ENCODE measurements at places on chromosomes 16 and 17.

DNA sequence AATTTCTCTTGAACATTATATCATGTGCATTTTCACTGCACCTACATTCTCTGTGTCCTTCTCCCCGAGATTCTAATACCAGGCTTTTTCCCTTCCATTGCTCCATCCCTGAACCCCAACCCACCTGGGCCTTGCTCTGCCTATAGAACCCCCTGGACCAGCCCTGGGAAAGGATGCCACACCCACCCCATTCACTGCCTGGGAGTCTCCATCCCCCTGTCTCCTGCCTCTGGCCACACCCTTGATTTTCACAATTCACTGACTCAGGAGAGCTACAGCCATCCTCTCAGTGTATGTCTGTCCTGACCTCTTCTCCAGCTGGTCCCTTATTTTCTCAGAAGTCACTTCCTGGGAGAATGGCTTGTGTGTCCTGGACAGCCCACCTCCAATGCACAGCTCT lies 27.9 kb upstream of the NGFR start:
- DNase-seq, result no peak

DNA sequence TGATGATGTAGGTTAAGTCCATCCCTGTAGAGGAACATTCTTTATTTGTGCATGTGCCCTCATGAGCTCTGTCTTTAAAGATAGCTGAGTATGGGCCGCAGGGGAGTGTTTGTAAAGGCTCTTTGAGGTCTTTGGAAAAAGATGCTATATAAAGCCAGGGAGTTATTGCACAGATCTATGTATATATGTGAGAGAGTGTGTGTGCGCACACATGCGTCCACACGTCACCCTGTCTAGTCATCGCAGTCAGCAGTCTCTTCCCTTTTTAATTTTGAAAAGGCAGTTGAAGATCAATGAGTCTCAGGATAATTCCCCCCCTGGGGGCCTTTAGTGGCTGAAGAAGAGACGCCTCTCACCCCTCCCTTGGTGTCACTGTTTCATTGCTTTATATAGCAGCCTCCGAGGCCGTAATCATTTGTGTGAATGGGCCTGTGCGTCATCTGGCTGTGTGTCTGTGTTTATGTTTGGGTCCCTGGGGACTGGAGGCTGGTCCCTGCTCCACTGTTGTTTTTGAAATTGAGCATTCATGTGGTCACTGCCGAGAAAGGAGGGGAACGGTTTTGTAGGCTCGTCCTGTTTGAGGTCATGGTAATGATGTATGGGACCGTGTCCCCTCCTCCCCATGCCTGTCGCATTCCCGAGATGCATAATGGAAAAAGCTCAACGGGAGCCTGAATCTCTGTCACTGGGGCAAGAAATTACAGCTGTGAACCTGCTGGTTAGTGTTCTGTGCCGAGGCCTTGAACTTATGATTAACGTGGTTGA lies 143.9 kb downstream of the SNX29 start:
- DNase-seq, result no peak

- DNase-seq, result no peak
Observed at GRCh38 chr16:77890075-77890474, 101.7 kb downstream of the VAT1L start.

DNA sequence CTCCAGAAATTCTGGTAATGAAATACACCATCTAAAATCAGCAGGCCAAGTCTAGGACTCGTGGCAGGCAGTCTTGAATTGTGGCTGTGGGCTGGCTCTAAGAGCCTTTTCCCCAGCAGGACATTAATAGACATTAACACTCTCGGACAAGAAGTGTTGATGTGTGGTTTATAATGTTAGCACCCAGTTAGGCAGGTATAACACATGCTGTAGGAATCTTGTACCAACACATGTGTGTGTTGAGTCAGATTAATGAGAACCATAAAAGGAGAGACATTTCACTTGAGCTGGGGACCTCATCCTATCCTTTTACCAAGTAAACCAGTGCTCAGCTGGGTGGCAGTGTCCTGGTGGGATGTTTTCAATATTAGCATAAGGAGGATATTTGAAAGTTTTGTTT lies 264.5 kb downstream of the FTO start:
- no peak for DNase-seq

DNA sequence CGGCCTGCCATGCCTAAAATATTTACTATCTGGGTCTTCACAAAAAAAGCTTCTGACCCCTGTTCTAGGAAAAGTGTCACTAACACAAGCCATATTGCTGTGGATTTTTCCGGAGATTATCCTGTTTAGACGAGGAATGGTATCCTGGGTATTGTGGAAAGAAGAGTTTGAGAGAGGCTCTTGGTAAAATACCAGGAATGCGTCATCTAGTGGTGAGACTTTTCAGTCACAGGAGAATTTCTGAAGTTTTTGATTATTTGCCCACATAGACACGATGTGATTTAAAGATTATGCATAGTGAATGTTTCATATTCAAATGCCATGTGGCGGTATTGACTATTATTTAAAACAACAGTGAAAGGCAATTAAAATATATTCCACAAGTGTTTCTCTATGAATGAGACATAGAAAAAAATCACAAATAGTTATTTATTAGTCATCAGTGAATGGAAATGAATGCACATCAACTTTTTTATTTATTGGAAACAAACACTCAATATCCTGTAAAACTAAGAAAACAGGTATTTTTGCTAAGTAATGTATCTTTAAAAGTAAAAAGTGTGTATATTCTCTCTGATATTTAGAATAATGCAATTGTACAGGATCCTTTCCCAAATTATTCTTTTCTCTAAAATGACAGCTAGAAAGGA lies 7.8 kb downstream of the KRT28 start:
- peak; percentile 60 for DNase-seq

DNA sequence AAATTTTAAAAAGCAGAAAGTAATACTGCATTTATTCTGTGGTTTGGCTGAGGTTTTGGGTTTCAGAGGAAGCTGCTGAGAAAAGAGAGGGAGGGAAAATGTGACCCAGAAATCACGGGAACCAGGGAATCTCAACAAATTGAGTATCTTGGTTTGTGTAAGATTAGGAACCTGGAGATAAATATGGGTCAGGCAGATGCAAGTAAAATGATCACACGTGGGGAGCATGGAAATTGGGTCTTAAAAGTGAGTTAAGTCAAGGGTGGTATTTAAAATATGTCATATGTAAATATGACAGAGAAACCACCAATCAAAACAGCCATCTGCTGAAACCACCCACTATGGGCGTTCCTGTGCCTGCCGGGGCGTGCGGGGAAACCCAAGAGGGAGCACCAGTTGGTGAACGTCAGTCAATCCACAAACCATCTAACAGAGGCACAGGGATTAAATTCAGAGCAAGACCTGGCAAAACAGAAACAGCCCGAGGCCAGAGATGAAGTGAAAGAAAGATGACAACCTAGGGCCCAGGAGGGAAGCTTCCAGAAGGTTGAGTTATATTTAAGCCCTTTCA lies 33.4 kb downstream of the CDH13 start:
- peak; percentile 26 for DNase-seq

- no peak for DNase-seq
Observed at GRCh38 chr16:84031556-84031955, 11.0 kb downstream of the SLC38A8 start.

GRCh38 chr16:11499295-11500089 lies 87.2 kb downstream of the LITAF start:
- peak; percentile 38 for DNase-seq

DNA sequence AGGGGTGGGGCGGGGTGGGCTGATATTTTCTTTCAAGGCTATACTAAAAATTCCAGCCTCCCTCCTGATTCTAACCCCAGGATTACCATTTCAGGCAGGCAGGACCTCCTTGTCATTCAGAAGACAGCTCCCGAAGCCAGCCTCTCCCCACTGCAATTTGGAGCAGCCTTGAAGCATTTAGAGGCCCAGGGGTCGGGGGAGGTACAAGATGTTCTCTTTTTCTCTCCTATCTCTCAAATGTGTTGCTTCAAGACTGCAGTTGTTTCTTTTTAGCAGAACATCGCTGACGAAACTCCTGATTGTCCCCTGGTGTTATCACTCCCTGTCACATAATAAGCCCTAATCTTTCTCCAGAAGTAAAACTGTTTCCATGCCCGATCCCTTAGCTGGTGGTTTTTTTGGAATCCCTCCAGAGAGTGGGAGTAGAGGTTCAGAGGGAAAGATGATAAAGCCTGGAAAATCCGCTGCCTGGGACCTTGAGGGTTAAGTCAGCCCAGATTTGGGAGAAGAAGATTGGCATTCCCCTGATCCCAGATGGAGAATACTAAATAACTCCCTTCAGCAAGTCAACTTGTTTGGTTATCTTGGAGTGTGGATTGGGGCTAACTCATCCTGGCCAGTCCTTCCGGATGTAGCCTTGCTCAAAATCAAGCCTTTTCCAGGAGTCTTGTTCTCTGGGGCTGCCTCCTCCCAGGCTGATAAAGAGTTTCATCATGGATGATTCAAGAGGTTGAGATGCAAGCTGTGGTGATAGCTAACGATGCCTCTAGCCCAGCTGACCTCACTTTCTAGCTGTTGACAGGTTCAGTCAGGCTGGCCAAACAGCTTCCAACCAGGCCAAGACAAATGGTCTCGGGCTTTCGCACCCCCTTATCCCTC lies 71.3 kb downstream of the SOX9 start:
- DNase-seq, result no peak

Data from GM23338 (cell line).